Heart right ventricle (tissue), 16 donors: ENCODE measurements at places on chromosomes 2 and 18. TPM values are rescaled to one million over a fixed set of nuclear protein-coding genes. Genes with fewer than 3 reads are reported as not detected.

DNA sequence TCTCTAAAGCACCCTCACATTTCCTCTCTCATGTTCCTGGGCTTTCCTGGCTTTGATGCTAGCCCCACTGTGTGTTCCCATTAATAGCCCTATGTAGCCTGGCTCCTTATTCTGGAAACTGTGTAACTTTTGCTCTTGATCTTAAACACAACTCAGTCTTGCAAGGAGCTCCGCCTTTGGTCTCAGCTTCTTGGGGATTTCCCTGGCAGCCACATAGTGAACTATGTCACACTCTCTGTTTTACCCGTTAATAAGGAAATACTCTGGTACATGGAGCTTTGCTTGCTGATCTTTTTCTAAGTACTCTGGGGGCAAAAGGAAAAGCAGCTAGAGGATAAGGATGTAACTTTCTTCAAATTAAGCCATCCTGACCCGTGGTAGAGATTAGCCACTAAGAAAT lies 259.3 kb downstream of the NEDD4L start:
- DNase-seq, result no peak

DNA sequence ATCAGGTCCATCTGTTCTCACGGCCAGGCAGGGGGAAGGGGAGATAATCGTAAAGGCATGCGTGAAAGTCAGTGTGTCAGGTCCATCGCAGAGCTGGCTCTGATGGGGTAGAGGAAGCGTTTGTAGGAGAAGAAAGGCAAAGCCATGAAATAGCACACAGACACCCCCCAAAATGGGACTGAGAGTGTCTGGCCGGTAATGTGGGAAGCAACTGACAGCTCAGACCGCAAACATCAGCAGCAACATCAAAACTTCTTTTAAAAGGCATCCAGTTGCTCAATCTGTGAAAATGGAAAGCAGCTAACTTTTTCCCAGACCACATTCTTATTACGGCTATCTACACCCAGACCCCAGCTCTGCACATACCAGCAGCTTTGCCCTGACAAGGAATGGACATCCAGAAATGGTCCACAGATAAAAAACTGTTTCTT lies 232.6 kb downstream of the EN1 start:
- DNase-seq, result no peak

Gene DCDC2C
- not detected for total RNA-seq

Gene CACNB4
- 0.32 TPM for total RNA-seq

DNA sequence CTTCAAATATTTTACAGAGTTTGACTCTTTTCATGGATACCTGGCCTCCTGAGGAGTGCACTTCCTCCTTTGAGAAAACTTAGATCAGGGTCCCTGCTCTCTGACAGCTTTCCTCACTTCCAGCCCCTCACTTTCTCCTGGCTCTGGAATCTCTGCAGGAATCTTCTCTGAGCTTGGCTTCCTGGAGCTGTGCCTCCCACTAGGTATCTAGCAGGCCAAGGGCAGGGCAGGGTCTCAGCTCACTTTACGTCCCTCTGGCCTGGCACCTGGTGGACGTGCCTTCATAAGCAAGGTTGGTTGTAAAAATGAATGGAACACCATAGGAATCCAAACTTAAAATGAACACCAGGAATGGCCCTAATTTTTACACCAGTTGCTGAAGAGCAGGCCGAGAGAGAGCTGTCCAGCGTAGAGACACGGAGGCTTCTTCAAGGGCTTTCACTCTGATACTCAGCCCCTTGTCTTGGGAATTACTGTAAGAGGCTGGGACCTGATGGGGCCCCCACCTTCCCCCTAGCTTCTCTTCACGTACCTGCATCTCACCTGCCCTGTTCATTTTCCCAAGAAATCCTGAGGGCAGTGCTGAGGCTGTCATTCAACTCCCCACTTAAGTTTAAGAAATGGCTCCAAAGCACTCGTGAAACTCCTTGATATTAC lies 426.9 kb upstream of the ID2 start:
- no peak for DNase-seq

- DNase-seq, result peak; percentile 59
Observed at GRCh38 chr2:190627448-190628412, 21.2 kb upstream of the NAB1 start.
